ENCODE measurements at places on chromosomes 16 and 17.

DNA sequence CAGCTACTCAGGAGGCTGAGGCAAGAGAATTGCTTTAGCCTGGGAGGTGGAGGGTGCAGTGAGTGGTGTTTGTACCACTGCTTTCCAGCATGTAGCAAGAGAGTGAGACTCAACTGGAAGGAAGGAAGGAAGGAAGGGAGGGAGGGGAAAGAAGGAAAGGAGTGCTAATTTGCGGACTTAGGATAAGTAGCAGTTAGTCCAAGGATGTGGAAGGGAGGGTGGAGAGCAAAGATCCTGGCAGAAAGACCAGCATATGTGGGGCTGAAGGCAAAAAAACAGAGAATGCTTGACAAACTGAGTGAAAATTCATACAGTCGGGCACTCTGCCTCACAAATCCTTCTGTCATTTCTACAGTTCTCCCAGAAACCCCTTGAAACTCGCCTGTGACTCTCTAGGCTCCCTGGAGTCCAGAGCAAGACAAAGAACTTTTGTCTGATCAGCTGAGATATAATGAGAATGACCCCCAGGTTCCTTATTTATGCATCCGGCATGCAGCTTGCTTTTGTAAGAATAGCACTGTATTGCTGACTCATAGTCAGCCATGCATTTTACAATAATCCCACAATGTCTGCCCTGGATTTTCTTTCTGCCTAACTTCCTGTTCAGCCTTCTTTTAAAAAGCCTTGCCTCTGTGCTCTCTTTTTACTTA is 31.5 kb downstream of the CDK5RAP3 start:
- no peak for DNase-seq

DNA sequence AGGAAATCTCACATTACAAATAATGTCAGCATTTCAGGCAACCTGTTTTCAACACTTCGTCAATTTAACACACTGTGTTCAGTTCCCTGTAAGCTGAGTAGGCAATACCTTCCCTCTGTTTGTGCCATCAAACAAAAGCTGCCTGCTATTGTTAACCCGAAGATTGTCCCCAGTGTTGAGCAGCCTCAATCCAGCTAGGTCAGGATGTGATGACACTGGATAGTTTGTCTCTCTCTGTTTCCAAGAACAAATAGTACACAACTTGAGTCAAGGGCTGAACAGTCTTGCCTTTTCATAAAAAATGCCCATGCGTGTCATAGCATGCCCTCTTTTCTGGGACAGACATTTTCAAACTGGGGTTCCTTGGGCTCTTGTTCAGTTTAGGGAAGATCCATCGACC is 36.4 kb downstream of the HSD17B2 start:
- no peak for DNase-seq

- DNase-seq: no peak
Observed at GRCh38 chr17:11082559-11082958, 158.5 kb upstream of the SHISA6 start.

DNA sequence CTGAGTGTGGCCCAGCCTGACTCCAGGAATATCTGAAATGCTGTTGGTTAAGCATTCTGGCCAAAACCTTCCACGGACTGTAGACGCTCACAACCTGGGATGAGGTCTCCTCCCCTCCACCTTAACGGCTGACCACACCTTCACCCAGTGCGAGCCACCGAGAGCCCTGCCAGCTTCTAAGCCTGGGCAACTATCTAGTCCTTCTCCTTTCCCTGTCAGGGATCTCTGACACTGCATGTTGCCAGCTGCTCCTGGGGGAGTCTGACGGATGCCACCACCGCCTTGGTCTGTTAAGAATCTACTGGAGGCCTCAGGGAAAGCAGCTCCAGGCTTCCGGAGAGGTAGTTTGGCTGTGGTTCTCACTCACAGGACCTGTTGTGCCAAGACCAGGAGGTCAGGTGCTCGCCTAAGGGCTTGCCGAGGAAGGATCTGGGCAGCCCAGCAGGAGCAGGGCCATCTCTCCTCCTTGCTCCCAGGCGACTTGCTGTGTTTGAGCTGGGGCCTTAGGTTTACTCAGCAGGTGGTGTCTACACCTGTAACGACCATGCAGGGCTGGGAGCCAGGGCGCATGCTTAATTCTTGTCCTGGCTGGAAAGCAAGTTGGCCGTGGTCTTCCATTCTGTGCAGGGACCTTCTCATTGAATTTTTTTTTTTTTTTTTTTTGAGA is 111.8 kb downstream of the NTN1 start:
- peak; percentile 51 for DNase-seq

DNA sequence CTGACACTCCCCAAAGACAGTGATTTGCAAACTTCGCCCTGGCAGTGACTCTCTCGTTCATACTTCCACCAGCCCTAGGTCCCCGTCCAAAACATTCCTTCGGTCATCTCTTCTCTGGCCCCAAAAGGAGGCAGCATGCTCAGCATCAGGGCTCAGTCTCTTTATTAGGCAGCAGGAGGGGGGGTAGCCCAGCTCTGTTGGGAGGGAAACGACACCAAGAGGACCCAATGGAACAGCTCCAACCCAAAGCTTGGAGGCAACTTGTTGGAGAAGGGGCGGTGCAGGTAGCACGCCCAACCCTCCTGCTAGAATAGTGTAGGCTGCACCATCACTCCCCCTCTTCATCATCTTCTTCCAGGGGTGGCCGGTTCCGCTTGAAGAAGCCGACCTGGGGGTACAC is 8.4 kb upstream of the FAM171A2 start:
- no peak for DNase-seq

GRCh38 chr17:55962951-55963401 is 190.3 kb upstream of the ANKFN1 start:
- no peak for DNase-seq

GRCh38 chr16:88746506-88746905 is 38.5 kb downstream of the PIEZO1 start:
- no peak for DNase-seq

- no peak for DNase-seq
Observed at GRCh38 chr17:3885271-3885670, 7.6 kb downstream of the CAMKK1 start.

DNA sequence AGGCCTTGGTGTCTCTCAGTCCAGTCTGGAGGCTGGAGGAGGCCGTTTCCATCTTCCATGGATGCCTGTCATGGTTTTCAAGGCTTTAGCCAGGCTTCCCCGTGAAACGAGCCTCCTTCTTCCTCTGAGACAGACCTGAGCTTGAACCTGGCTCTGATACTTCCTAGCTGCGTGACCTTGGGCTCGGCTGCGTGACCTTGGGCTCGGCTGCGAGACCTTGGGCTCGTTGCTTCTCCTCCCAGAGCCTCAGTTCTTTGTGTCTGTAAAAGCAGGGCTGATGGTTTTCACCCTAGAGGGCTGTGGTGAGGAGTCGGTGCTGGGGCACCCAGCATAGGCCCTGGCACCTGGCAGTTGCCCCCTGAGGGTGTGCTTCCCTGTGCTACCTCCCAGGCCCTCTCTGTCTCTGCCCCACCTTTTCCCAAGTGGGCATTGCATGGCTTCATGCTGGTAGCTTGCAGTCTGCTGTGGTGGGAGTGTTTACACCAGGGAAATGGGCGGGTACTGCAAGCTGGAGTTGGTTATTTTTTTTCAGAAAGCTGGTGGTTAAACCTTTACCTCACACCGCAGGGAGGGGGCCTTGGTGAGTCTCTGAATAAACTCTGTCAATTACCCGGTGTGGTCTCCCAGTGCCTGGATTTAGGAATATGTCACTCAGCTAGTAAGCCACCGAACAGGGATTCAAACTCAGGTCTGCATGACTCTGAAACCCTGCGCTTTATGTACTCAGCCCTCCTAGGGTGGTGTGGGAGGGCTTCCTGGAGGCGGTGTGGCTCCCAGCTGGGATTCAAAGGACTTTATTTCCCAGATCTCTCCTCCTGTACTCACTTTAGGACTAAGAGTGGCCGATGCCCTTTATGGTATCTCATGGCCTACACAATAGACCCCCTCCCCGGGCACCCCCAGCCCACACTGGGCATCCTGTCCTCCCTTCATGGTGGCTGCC is 129.0 kb upstream of the CIBAR2 start:
- DNase-seq: no peak

DNA sequence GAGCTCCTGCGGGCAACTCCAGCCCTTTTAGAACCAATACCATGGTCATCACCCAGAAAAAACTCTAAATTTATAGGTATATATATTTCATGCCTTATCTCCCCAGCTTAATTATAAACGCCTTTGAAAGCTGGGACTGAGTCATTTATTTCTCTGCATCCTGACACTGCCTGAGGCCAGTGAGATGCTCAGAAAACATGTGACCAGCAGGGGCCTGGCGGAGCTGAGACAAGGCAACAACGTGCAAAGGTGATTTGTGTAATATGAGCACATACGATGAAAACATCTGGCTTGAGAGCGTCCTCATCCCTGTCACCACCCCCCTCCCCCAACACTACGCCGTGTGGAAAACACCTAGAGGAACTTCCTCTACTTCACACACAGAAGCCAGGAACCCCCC is 22.7 kb downstream of the NXN start:
- DNase-seq: no peak

- no peak for DNase-seq
Observed at GRCh38 chr17:60846175-60846574, 168.5 kb downstream of the BCAS3 start.

DNA sequence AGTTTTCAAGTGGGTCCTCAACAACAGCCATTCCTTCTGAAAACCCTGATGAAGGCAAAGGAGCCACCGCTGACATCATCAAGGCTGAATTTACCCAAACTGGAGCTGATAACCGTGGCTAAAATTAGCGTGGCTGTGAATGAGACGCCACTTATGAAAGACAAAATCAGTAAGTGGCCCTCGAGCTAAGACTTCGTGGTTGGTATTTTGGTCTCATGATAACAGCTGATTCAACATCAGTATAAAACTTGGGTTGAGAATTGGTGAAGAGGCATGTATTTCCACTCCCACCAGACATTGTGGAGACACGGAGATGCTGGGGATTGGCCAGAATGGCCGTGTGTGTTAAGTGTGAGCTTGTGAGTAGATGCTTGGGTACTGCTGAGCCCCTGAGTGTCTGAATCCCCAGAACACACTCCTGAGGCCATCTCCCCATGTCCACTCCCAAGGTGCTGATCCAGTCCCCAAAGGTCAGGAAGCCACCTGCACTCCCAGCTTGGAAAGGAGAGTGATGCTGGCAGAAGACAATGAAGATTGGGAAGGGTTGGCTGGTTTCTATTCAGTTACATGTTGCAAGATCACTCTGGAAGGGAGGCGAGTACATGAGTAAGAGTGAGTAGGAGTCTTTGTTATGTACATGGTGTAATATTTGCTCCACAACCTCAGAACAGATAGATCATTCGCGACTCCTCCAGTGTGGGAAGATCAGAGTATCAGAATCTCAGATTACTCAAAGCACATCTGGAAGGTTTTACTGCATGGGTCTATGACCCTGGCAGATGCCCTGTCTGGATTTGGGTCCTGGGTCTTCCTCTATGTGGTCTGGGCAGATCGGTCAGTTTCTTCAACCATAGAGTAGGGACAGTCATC is 207.7 kb downstream of the HS3ST3A1 start:
- no peak for DNase-seq

DNA sequence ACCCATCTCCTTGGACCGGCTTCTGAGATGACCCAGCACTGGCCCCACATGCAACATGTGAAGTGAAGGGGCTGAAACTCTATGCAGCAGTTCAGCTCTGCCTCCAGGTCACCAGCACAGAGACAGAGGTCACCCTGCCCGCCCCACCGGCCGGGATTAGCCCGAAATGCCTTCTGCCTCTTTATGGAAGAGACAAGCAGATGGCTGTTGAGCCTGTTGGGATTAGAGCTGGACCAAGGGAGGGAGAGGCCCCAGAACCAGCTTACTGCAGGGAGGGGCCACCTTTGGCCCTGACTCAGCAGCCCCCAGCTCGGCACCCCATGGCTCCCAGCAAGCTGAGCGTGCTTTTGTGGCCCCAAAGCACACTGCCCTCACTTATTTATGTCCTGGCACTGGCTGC is 5.7 kb downstream of the AIPL1 start:
- DNase-seq: no peak

DNA sequence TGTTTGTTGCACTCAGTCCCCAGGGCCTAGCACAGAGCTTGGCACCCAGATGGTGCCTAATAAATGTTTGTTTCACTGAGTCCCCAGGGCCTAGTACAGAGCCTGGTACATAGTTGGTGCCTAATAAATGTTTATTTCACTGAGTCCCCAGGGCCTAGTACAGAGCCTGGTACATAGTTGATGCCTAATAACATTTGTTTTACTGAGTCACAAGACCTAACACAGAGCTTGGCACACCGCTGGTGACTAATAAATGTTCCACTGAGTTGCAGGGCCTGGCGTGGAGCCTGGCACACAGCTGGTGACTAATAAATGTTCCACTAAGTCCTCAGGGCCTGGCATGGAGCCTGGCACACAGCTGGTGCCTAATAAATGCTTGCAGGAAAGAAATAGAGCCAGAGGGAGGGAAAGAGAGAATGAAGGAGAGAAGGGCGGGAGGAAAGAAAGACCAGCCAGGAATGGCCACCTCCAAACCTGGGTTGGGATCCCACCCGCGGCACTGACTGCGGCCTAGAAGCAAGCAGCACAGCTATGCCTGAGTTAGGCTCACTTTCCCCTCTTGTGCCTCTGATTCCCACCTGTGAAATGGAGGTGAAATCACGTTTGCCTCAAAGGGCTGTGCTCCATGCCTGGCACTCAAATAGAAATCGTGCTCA is 7.5 kb downstream of the SLC5A11 start:
- DNase-seq: no peak

DNA sequence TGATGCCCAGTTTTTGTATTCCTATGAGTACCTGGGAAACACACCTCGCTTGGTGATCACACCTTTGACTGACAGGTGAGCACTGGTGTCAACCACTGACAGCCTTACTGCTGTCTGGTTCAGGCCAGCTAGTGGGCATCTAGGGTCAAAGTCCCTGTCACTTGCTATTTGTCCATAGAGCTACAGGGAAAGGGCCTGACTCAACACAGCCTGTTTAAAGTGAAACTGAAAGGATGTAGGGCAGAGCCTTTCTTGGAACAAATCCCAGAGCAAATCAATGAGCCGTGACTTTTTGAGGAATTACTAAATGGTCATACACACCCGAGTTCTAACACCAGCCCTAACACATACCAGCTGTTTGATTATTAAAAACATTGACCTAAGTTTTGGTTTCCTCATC is 106.8 kb downstream of the DNAH9 start:
- no peak for DNase-seq

DNA sequence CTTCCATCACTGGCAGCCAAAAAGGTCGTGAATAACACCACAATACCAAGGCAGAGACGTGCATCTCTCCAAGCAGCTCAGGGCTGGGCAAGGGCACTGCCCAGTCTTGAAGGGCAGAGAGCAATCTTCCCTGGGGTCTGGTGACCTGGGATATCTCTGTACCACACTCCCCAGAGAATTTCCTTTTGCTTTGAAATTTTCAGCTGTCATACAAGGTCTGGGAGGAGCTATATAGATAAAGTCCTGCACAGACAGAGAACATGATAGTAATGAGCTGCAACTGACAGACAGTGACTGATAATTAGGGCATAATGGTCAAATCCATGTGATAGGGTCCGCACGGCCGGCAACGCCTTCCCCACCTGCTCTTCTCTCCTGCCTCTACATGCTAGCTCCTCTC is 68.2 kb downstream of the DYNLRB2 start:
- no peak for DNase-seq

Data from T47D (cell line).